ENCODE measurements at places on chromosomes 1 and 21.

GRCh38 chr1:26745191-26745590 is 42.6 kb upstream of the PIGV start:
- DNase-seq, result no peak

DNA sequence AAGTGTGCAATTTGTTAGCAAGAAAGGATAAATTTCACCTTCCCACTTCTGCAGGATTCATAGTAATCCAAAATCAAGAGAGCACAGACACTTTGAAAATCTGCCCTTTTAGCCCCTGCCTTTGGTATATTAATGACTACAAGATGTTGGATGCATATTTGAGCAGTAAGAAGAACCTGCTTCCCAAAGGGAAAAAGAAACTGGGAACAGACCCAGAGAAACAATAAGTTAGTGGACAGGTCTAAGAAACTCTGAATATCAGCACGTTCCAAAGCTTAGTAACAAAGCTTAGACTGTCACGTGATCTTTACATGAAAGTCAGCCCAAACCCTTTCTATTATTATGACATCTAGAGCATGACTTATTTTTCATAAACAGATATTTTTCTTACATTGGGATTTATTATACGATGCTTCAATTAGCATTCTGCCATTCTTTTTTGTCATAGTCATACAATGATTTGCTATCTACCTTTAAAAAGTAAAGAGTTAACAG is 390.9 kb upstream of the ADGRL2 start:
- no peak for DNase-seq

- no peak for DNase-seq
These were observed 274.7 kb upstream of the SNX7 start for GRCh38 chr1:98386675-98387440.

DNA sequence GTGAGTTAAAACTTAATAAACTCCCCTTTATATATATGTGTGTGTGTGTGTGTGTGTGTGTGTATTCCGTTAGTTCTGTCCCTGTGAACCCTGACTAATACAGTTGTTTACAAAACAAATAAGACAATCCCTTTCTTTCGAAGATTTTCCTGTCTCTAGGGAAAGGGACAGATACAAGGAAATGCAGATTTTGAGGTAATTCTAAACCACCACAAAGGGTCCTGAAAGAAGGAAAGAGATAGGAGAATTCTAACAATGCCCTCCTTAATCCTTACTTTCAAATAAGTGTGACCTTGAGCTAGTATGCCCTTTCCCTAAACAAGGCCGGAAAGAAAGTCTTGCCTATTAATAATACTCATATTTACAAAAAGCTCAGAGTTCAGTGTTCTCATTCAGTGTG is 164.8 kb upstream of the COL11A1 start:
- no peak for DNase-seq

DNA sequence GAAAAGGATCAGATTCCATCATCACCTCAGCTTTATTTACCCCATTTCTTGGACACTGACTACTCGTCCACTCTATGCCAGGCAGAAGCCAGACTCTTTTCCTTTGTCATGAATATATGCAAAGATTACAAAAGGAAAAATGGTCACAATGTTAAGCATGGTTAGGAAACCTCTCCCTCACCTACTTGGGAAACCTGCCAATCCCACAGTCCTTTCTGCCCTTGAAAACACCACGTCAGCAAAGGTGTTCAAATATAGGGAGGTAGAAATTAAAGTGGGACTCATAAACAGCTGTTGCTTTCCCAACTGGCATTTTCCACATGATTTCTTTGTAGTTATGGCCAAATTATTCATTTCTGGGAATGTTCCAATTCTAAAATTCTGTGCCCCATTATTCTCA is 16.2 kb upstream of the ATP13A2 start:
- DNase-seq, result no peak
